ENCODE measurements at places on chromosomes 16 and 17. TPM values are rescaled to one million over a fixed set of nuclear protein-coding genes. Genes with fewer than 3 reads are reported as not detected.

DNA sequence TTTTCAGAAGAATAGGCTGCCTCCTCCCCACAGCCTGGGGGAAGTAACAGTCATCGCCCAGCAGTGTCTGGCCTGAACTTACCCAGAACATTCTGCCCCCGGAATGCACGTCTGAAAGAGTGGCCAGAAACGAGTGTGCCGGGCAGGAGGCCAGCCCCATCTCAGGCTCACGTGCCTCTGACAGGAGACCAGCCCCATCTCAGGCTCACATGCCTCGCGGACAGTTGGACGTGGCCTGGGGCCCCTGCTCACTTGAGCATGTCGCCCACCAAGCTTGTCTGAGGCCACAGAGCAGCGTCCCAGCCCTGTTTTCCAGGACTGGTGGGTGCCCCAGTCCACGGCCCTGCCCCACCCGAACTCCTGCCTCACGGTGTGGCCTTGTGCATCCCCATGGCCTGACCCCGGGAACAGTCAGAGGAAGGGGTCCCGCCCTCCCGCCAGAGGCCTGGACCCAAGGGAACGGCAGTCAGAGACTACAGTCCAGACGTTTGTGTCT is 16.3 kb upstream of the CDH15 start:
- no peak for DNase-seq

GRCh38 chr17:64170286-64170685 is 40.3 kb upstream of the ERN1 start:
- no peak for DNase-seq

PTGES3L gene
- total RNA-seq = 3.0 TPM

GRCh38 chr16:56191835-56192634 is 746 bp downstream of the GNAO1 start:
- DNase-seq = no peak

SDK2 gene
- 3.9 TPM for total RNA-seq

- no peak for DNase-seq
These were observed 309.4 kb downstream of the SEC14L1 start for GRCh38 chr17:77449908-77450741.

UBE2G1 gene
- total RNA-seq = 168 TPM

DNA sequence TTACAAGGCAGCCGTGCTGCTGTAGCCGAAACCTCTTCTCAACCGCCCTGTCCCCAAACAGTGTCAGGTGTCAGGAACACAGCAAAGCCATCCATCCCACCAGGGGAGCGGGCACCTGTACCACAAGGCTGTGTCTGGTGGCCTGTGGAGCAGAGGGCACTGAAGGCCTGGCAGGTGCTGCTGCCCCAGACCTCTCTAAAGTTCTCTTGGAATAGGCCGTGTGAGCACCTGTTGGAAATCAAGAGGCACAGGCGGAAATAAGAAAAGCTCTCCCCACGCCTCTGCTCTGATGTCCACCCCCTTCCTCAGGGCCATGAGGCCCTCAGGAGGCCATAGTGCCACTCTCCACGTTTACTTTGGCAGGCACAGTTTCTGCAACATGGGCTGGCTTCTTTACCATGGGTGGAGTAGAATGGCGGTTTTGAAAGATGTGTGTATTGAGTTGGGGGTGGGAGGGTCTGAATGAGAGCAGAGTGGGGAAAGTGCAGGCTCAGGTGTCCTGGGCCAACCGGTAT is 99.9 kb upstream of the ZNF750 start:
- DNase-seq = no peak

DNA sequence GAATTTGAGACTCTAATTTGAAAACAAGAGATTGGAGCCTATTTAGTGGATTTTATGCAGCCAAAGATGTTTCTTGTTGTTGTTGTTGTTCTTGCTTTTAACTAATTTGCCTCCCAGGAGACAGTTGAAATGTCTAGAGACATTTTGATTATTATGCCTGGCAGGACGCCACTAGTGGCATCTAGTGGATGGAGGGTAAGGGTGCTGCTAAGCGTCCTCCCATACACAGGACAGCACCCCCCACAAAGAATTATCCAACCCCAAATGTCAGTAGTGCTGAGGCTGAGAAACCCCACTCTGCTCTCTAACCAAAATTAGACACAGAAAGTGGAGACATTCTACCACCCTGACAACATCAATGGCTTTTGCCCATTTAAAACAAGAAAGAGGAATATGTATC is 15.4 kb upstream of the HSBP1 start:
- no peak for DNase-seq

- DNase-seq = no peak
These were observed 18.1 kb downstream of the CLTC start for GRCh38 chr17:59637611-59638310.

GRCh38 chr17:37802712-37803416 is 58.0 kb upstream of the HNF1B start:
- DNase-seq = no peak

GRCh38 chr17:21467739-21468490 is 91.8 kb downstream of the KCNJ12 start:
- DNase-seq = no peak

MAF gene
- total RNA-seq = 2.7 TPM
